ENCODE measurements at places on chromosomes 6 and 20.

DNA sequence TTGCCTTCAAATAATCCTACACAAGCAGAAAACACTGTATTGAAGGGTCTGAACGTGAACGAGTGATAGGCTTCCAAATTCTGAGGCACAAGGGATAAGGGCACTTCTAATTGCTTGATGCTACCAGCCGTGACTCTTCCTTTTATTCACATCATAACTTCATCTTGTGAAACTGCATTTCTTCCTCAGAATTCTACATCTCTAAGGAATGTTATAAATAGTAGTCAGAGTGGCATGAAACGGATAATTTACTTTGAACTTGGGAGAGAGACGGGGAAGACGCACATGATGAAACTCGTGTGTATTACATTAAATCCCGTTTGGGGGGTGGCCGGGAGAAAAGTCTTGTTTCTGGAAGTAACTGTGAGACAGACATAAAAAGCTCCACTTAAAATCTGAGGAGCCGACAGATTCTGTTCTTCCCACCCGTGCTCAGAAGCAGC lies 754 bp downstream of the HDDC2 start:
- DNase-seq: no peak

DNA sequence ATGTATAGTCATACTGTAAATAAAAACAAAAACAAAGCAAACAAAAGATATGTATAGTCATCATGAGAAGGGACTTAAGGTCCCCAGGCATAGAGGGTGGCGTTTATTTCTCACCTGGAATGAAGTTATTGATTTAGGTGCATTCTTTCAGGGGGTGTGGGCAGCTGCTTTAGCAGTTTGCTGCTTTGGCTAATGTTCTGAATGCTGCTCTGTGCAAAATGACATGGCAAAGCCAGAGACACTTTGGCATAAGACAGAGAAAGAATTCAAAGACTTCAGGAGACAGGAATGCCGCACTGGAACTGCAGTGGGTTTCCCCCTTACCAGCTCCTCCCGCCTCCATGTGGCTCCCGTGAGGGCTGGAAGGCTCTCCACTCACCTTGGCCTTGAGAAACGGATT lies 36.4 kb upstream of the NELFCD start:
- DNase-seq: no peak

DNA sequence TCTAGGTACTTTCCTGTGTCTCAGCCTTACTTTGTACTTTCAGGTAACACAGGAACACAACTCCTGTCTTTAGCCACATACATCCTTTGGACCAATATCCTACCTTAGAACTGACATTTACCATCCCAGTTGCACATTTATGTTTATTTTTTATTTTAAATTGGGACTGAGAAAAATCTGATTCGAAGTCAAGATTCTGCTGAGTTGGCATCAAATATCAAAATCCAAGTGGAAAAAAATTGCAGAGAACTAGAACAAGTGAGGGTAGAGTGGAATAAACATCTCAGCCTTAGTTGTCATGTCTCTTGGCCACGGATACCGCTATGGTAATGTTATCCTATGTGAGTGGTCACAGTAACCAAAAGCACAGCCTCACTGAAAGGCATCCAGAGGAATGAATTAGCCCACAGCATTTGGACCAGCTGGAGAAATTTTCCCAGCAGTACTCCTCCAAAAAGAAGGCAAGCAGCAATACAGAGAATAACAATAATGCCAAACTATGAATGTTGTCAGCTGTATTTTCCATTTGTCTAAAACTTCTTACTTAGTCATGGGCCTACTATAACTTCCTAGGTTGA lies 17.6 kb upstream of the EYA4 start:
- no peak for DNase-seq

GRCh38 chr20:49712996-49713752 lies 504 bp downstream of the B4GALT5 start:
- no peak for DNase-seq

DNA sequence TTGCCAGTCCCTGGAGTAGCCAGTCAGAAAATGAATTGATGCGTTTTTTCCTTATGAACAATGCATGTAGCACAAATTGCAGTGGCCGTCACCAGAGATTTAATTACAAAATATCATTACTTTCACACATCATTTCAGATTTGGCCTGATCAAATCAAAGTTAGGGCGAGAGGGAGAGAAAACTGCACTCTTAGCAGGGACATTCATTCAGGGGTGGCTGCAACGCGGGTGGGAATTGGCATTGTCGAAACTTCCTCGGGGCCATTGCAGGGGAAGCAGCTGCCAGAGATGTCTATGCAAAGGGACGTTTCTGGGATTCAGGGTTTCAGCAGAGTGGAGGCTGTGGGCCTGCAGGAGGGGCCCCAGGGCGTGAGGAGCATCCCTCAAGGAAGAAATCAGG lies 76.5 kb upstream of the TOP1 start:
- DNase-seq: no peak

DNA sequence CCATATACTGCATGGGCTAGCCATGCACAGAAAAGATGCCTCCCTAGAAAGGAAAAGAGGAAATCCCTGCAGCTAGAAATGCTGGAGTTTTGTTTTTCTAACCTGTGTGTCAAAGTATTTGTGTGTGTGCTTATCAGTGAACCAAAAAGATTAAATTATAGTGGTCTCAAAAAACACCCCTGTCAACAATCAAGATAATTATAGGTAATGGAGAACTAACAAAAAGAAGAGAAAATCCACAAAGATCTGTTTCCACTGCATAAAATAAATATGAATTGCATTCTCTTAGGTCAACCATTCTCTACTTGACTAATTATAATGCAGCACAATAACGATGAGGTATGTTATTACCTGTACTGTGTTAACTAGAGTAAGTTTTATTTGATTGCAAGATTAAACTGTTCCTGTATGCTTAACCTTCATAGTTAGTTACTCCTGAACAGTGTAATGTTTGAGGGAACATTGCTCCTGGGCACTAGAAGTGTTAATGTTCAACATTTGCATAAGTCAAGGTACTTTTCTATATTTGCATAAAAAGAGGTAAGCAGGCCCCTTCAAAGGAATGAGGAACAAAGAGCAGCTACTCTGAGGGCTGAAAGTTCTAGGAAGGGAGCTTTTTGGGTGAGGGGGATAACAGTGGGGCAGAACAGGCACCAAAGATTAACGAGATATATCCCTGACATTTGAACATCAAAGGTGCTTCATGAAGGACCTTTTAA lies 212.1 kb downstream of the BTBD9 start:
- no peak for DNase-seq

- DNase-seq: no peak
These were observed 33.3 kb downstream of the JARID2 start for GRCh38 chr6:15279047-15279661.

- DNase-seq: no peak
These were observed 1.6 kb upstream of the OLIG3 start for GRCh38 chr6:137495703-137496336.

- DNase-seq: no peak
These were observed 634.8 kb upstream of the CITED2 start for GRCh38 chr6:140009286-140009685.

GRCh38 chr6:11232770-11233626 lies 530 bp upstream of the NEDD9 start:
- DNase-seq: no peak

DNA sequence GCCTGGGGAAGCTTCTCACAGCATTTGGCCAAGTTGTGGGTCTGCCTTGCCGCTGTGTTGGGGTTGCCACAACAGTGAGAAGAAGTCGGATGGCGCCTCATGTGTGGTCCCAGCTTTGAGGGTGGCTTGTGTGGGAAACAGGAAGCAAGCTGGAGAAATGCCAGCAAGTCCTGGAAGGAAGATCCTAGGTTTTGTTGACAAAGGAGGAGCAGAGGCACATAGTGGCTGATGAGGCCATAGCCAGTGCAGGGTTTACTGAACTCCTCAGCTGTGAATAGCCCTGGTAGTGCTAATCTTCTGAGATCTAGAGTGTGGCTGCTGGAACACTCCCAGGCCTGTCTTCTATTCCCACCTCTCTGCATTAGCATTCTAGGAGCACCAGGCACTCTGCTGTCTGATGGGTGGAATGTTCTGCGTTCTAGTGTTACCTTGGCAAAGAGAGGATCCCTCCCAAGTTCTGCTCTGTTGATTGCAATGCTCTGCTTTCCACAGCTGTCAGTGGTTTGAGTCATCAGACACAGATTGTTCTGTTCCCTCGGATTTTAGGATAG lies 25.2 kb downstream of the SNPH start:
- DNase-seq: no peak

GRCh38 chr6:112054001-112054400 lies at the start of gene CCN6:
TSS of gene CCN6 (plus strand) at chr6:112054104. CDS start at chr6:112054358, 254 bp downstream.
- DNase-seq: no peak

GRCh38 chr20:63591786-63592355 lies 17.8 kb upstream of the HELZ2 start:
- DNase-seq: no peak

GRCh38 chr20:59770270-59770669 lies 163.2 kb downstream of the SYCP2 start:
- DNase-seq: no peak

DNA sequence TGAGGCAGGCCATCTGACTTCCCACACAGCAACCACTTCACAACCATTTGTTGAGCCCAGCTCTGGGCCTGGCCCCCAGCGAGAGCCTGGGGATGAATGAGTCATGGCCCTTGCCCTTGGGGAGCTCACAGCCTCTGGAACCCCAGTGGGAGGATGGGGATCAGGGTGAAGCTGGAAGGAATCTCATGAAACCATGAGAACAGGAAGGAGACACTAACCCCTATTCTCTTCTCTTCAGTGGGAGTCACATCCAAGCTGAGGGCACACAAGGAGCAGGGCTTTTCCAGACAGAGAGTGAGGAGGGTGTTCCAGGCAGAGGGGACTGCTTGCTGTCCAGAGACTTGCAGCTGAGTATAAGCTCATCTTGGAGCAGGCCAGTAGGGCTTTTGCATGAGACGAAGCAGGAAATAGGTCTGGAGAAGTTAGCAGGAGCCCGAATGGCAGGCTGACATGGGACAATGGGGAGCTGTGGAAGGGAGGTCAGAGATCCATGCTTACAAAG lies 7.5 kb downstream of the FOXS1 start:
- DNase-seq: no peak

- no peak for DNase-seq
These were observed 137.9 kb upstream of the EXOC2 start for GRCh38 chr6:830667-831327.

DNA sequence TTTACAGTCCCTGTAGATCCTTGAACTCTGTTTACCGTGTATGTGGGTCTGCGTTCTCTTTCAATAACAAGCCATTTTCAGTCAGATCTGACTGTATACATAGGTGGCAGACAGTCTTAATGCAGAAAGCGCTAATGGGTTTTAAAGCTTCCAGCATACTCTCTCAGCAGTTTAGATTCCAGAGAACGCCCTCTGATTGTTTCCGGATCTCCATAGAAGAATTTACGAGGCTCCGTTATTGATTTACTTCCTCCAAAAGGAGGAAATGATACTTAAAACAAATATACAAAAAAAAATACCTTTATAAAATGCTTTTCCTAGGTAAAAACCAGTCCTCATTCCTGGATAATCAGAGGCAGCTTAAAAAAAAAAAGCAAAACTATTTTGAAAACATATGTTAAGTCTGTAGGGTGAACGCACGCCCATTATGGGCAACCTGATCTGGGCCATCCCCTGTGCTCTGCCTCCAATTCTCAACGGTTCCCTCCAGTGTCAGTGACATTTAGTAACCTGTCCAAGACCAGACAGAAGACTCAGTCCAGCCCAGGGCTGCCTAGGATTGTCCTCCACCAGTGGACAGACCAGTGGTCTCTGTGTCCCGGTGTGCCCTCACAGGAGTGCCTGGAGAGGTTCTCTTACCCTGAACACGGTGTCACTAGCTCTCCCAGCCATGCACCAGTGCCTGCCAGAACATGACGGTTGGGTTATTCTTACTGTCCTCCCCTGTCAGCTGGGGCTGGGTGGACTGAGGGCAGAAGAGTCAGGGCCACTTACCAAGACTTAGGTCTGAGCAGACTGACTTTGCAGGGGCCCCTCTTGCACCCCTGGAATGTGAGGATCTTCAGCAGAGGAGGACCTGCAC lies 217.3 kb downstream of the ARID1B start:
- DNase-seq: no peak

- no peak for DNase-seq
These were observed 579.6 kb upstream of the MAN1A1 start for GRCh38 chr6:119929121-119929520.

DNA sequence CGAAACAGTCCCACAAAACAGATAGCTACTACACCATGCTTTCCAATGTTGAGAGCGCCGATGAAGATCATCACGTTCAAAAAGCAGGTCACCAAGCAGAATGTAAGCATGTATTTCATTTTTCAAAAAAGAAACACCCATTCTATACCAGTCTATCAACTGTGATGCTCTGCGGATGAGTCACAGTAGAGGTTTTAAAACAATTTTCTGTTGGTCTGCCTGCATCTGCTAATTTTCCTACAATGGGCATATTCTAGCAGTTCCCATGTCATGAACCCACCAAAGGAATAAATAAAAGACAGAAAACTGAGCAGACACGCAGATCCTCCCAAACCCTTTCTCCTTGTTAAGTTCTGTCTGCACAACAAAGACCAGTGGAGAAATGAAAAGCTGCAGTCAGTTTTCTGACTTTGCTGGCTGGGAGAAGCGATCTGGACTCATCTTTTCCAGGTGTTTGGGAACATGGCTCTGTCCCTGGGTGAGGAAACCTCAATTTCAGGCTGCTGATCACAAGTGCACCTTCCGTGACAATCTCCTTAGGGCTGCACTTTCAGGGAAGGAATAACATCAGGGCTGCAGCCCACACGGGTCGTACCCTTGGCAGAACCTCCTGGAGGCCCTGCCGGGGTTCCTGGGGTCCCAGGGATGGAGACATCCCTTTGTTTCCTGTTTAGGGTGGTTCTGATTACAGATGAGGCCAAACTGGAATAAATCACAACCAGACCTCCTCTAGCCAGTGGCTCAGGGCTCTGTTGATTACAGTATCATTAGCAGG lies 200.1 kb downstream of the BMP7 start:
- no peak for DNase-seq

DNA sequence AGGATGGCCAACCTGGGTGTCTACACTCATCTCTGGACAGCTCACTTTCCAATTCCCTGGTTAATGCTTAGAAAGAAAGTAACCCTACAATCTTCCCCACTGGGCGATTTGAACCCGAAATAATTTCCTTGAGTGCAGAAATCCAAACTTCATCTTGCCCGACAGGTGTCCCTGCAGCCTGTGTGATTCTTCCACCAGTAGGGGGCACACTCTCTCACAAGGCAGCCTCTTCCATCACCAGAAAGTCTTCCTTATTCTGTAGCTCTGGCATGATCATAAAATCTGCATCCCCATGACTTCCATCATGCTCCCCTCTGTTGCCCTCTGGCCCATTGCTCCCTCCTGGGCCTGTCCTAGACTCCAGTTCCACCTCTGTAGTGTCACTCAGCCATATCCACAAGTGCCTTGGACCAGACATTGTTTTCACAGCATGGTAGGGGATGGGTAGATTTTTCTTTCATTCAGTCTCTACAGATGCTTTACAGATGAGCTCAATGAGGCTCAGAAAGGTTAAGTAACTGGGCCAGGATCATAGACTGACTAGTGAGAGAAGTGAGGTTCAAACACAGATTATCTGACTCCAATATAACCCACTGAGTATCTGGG lies 170.4 kb upstream of the SPTLC3 start:
- DNase-seq: no peak

GRCh38 chr20:58137236-58137635 lies 91.2 kb downstream of the ANKRD60 start:
- no peak for DNase-seq

GRCh38 chr20:62212299-62212698 lies 7.8 kb downstream of the HRH3 start:
- no peak for DNase-seq

GRCh38 chr20:33127422-33128097 lies 40.4 kb upstream of the BPIFA2 start:
- DNase-seq: no peak

GRCh38 chr6:3538536-3538935 lies 81.7 kb upstream of the SLC22A23 start:
- DNase-seq: no peak

GRCh38 chr6:67496191-67496590 lies 1138.9 kb upstream of the ADGRB3 start:
- no peak for DNase-seq
